Stimulated activated CD8-positive, alpha-beta memory T cell treated with anti-CD3 and anti-CD28 coated beads, Interleukin-7, amount 100 ng/mL, for 48 hours (primary cell): ENCODE measurements at places on chromosomes 6 and 20.

- DNase-seq, result no peak
These were observed 217.3 kb upstream of the RREB1 start for GRCh38 chr6:6890400-6890858.

GRCh38 chr6:166437661-166438060, 54.9 kb upstream of the MPC1 start:
- no peak for DNase-seq

DNA sequence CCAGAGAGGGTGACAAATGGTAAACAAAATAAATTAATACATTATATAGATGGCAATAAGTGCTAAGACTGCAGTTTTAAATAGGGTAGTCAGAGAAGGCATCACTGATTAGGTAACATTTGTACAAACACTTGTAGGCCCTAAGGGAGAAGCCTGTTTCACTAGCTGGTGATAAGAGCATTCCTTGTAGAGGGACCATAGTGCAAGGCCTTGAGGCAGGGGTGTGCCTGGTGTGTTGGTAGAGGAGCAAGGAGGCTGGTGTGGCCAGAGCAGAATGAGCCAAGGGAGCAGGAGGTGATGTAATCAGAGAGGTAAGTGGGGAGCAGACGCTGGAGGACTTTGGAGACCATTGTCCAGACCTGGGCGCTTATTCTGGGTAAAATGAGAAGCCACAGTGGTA, 70.7 kb downstream of the ANKRD6 start:
- DNase-seq, result no peak

DNA sequence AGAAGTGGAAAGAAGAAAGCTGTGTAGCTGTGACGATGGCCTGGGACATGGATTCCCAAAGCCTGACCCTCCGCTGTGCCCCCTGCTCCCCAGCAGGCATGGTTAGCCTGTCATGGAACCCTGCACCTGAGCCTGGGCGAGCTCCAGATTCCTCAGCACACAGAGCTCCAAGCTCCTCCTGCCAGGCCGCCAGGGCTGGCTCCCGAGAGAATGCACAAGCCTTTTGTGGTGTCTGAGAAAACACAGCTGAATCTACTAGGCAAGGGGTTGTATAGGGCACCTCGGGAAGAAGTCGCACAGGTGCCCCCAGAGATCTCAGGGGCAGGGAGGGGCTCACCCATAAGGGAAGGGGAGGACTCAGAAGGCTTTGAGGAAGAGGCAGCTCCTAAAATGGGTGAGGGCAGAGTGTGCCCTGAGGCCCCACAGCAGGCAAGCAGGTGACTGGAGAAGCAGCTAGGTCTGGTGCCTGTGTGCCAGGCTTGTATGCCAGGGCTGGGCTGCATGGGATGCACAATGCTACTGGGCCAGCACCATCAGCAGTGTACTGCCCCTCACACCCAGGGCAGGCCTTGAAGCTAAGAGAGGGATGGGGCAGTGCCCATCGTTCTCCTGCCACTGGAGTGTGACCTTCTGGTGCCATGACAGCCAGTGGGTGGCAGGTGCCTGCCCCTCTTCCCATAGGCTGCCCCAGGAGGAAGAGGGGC, 64.3 kb upstream of the CD93 start:
- DNase-seq, result no peak

DNA sequence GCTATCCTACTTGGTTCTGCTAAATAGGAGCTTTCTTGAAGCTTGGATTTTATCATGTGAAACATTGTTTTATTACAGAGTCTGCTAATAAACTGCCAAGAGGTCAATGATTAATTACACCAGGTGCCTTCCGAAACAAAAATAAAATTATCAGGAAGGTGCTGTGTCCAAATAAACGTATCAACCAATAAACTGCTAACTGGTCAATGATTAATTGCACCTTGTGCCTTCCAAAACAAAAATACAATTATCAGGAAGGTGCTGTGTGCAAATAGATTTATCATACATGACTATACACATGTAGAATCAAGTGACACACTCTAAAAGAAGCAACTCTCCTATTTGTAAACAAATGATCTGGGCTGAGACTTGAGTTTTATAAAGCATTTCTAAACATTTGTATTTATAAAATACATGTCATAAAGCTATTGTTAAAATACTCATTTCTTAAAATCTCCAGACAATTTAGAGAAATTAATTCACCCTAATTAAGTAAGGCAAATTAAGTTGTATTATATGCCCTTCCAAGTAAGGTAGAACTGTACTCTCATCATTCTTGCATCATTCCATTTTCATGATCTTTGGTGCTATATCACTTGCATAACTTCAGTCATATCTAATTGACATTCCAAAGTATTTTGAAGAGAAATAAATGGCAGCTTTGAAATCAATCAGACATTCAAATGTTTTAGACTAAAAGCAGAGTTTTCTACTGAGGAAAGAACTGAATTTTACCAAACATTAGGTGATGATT, 26.8 kb downstream of the SPTLC3 start:
- DNase-seq, result no peak

DNA sequence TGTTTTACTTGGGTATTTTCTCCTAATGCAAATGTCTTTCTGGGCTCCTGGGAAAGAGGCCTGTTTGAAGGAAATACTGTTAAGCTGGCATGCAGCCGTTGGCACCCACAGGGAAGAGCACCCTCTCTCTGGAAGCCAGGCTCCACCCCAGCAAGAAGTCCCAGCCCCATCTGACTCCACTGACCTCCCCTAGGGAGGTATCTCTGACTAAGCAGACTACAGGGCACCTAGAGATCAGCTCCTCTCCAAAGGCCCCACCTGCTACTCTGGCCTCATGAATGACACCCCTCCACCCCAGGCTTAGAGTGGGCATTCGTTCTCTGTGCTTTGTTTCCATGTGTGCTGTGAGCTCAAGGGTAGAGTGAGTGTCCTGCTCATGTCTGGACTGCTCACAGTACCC, 6.4 kb upstream of the MDGA1 start:
- no peak for DNase-seq

GRCh38 chr20:51958099-51959065, 156.1 kb upstream of the SALL4 start:
- no peak for DNase-seq

GRCh38 chr6:170198298-170198697, 92.6 kb downstream of the DLL1 start:
- DNase-seq, result no peak

DNA sequence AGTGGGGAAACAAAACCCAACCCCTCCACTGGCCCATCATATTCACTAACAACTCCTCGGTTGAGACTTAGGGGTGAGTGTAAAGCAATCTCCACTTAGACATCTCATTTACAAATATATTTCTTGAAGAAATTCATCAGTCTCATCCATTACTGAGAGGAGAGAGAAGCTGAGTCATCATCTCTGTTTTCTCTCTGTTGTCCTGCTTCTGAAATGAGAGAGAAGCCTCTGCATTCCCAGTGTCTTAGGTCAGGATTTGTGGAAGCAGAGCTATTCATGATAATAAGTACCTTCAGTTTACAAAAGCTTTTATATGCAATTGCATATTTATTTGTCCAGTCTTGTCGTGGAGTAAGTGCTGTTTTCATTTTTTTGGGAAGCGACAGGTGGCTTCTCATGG, 879 bp downstream of the MEP1A start:
- no peak for DNase-seq

DNA sequence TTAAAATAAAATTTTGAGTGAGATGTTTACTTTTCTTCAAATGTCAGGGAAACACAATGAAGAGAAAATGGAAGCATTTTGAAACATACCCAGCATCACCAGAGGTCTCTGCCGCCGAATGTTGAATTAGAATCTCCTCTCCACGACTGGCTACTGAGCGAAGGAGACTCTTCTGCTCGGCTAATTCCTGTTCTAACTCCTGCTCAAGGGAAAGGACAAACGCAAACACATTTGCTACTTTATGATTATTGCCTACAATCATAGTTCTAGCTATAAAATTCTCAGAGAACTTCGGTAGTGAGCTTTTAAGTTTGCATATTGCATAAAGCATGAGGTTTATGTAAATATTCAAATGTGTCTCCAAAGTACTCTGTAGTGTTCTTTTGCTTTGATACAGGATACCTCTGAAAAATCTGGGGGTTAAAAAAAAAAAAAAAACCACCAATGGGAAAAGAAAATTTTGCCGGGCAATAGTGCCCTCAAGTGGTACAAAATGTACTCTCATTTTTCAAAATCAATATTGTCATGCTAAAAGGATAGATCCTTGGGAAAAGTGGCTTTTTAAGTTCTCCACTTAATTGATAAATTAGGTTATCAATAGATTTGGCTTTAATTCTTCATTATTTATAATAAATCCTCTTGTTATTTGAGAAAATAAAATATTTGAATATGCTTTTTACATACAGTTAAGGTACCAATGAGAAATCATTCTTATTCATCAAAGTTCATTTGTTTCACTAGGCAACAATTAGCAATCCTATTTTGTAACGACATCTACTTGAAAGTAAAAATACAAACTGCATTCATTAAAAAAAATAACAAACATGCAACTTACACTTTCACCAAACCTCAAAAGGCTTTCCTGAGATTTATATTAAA, 369.0 kb downstream of the SYNE1 start:
- no peak for DNase-seq

DNA sequence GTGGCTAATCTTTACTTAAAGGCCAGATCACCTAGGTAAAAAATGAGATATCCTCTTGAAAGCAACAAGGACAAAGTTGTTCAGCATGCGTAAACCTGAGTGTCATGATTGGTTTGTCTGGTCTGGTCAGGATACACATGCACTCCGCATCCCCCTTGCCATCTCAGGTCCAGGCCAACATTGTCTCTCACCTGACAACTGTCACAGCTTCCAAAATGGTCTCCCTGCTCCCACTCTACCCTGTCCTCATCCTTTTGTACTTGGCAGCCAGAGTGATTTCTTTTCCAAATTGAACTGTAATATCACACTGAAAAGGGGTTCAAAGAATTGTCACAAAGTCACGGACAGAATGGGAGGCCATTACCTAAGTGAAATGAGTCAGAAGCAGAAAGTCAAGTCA, 21.1 kb upstream of the APCDD1L start:
- no peak for DNase-seq

DNA sequence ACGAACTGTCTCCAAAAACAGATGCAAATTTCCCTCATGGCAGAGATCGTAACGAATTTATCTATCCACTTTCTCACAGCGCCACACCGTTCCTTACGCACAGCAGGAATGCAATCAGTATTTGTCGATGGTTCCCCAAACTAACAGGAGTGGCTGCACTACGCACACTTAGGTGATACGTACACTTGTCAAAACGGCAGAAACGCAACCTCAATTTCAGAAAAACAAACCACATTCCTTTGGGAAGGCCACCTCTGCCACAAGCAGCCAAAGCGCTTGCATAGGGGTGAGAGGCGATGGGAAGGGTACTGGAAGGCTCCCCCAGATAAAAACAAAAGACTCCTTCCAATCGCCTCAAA, 638 bp downstream of the MDN1 start:
- DNase-seq, result no peak

DNA sequence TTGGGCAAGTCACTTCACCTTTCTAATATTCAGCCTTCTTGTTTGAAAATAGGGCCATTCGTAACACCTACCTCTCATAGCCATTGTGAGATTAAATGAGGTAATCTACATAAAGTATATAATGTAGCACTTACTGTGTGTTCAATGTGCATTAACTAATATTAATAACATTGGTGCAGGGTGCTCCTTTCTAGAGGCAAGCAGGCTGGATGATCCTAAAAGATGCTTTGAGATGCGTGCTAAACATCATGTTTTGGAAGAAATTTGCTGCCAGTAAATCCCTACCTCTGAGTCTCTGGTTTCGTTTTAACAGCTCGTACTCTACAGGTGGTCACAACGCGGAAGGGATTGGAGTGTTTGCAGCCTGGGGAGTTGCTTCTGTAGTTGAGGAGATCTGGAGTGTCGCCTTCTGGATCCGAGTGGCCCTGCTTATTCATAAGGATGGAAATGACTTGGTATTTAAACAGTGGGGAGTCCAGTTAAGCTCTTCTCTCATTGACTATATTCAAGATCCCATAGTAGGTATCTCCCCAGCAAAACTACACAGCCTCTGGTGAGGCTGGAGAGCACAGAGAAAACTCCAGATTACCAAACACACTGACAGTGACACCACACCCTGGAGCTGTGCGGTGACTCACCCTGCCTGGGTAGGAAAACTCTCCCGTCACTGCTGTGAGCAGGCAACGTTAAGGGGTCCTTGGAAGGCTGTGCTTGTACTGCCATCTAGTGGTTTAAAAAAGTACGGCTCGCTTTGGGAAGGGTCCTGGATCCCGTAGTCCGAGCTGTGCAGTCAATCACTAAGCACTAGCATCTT, 107.9 kb downstream of the MAP3K7 start:
- peak; percentile 88 for DNase-seq

- no peak for DNase-seq
These were observed 25.3 kb upstream of the KIAA1586 start for GRCh38 chr6:57021086-57021720.

DNA sequence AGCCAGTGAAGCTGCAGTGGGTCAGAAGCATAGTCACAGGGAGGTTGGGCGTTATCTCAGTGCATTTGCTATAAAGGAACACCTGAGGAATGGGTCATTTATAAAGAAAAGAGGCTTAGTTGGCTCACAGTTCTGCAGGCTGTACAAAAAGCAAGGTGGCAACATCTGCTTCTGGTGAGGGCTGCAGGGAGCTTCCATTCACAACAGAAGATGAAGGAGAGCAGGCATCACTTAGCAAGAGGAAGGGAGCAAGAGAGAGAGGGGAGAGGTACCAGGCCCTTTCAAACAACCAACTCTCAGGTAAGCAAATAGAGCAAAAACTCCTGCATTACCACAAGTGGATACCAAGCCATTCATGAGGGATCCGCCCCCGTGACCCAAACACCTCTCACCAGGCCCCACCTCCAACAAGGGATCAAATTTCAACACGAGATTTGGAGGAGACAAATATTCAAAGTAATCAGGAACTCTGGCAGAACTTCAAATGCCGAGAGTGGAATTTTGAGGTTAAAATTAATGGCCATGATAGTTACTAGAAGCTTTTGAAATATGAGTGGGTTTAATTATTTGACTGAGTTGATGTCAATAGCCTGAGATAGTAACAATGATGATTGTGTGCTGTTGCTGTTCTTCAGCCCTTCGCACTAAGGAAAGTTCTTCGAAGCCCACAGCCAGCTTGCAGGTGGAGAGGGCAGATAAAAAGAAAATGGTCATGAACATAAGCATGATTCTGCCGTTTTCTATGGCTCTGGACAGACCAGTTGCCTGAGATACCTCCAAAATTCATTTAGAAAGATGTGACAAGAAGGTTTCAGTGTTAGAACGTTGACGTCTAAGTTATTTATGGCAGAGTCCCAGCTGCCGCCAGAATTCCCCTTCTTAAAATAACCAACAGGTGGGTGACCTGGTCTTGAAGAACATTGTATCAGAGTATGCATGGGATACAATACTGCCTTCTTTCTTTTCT, 55.3 kb upstream of the ADTRP start:
- DNase-seq, result no peak

DNA sequence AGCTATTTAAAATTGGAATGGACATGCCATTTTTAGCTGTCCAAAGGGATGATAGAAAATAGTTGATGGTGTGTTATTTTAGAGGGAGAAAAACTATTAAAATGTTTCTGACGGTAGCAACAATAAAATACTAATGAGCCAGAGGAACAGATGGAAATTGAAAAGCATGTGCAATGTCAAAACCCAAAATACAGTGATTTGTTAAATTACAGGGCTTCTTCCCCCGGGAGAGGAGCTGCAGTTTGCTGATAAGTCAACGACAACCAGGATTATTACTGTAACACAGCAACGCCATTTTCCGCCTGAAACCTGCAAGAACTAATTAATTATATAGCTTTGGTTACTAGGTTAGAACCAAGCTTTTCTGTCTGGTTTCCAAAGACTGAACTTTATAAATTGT, 179.6 kb upstream of the SPTLC3 start:
- DNase-seq, result no peak
